Activated naive CD4-positive, alpha-beta T cell treated with Interleukin-2 at 50 U/mL for 16 hours (primary cell): ENCODE measurements at places on chromosomes 6 and 20.

DNA sequence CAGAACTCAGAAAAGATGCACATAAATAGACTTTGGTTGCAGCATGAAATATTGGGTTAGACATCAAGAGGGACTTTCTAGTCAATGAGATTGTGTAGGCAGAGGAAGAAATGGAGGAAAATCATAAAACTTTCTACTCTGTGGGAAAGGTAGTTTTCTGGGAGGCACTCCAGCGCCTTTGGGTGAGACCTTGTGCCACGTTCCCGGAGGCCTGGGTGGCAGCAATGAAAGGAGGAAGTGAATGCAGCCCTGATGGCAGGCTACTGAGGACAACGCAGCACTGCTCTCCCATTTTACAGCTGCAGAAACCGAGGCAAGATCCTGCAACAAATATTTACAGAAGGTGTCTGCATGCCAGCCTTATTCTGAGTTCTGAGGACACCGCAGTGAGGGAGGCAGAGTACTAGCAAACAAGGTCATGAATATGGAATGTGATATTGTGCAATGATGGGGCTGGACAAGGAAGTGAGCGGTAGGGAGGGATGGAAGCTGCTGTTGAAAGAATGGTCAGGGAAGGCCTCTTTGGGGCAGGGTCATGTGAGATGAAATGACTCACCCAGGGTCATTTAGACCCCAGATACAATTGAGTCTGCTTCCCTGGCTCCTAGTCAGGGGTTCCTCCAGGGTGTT lies 159.1 kb downstream of the TFAP2C start:
- DNase-seq, result no peak

- DNase-seq, result no peak
Measured at GRCh38 chr6:135906542-135906941, 55.0 kb downstream of the PDE7B start.

- DNase-seq, result no peak
Measured at GRCh38 chr6:138719011-138719635, 54.4 kb upstream of the CCDC28A start.

DNA sequence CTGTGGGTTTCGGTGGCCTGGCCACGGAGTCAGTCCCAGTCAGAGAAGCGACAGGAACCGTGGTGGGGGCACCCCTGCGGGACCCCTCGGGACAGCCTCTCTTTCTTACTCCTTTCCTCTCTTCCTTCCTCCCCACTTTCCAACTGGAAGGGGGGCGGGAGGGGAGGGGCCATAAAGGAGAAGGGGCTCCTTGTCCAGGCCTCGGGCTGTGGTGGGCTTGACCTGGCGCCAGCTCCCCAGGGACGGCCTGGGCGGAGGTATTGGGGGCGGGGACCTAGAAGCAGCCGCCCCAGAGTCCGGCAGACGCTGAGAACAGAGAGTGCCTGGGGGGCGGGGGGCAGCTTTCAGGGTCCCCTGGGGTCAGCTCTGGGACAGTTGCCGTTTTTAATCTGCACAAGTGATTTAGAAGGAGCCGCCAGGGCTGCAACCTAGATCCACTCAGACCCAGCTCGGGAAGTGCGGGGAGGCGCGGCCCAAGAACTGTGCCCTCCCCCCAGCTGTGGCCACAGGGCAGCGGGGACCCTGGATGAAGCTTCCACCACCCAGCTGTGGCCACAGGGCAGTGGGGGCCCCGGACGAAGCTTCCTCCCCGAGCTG lies 6.4 kb upstream of the ABHD16B start:
- no peak for DNase-seq

DNA sequence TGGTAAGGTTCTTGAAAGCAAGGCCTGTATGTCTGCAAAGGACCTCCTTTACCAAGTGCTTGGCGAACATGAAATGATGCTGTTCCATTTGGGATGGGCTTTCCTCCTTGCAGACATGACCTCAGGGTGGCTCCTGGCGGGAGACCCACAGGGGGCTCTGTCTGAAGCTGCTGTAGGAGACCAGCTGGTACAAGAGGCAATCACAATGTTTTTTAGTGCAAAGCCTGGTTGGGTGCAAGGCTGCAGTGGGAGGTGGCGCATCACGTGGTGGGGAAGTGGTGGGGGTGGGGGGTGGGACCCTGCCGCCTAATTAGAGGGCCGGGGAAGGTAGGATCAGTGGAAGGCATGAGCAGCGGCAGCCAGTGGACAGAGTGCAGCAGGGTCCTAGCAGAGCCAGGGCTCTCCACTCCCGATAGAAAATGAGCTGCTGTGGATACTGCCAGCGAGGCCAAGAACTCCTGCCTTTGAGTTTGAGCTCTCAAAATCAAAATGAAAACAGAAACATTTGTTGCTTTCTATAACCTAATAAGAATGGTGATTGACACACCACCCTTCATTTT lies 9.1 kb upstream of the ARMC2 start:
- no peak for DNase-seq

- no peak for DNase-seq
Measured at GRCh38 chr20:924639-925038, 8.5 kb upstream of the ANGPT4 start.

- no peak for DNase-seq
Measured at GRCh38 chr6:34147906-34148630, 2.2 kb upstream of the GRM4 start.

DNA sequence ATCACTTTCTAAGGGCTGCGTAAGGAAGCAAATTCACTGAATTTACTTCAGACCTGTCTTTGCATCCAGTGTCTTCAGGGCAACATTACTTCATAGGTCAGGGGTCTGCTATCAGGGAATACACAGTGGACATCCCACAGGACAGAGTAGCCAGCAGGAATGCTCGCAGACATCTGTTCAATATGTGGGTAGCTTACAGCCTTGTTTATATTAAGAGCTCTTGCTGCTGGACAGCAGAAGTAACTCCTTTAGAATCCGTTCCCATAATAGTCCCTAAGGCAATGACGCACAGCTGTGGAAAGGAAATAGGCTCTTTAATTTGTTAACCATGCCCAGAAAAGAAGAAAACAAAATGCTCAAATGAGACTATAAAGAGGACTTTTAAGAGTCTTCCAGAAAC lies 198.7 kb downstream of the MOXD1 start:
- DNase-seq, result no peak

DNA sequence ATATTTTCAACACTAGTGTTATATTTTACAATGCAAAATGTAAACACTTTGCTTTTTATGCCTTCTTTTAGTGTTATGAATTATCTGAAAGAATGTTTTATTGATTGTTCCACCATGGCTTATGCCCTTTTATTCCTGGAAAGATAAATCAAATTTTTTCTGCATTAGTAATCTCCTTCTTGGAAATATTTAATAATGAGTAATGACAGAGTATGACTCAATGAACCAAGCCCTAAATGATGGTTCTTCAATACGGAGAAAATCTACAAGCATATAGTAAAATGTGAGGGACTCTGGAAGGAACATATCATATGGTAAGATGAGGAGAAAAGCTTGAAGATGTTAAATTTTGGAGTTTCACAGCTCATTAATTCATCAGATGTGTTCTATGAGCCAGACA lies 929.6 kb downstream of the C6orf118 start:
- DNase-seq, result no peak

- DNase-seq, result peak; percentile 38
Measured at GRCh38 chr6:80165143-80165542, 58.7 kb downstream of the BCKDHB start.

GRCh38 chr6:43945768-43946080 lies 175.7 kb downstream of the VEGFA start:
- no peak for DNase-seq

DNA sequence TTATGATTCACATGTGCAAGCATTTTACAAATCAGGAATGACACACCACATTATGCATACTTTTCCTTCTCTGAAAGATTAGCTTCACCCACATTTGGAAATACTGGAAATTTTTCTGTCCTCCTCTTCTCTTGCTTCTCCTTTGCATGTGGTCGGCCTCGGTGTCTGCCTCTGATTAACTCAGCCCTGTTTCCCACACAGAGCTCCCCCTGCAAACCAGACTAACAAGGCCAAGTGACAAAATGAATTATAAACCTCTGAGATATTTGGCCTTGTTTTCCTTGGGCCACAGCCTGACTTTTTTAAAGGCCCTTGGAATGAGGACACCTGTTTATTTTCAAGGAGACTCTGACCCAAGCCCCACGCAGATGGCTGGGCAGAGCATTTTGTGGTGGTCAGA lies 9.0 kb upstream of the CCN6 start:
- DNase-seq, result no peak

GRCh38 chr20:37278966-37279590 lies 10.4 kb upstream of the MANBAL start:
- no peak for DNase-seq

DNA sequence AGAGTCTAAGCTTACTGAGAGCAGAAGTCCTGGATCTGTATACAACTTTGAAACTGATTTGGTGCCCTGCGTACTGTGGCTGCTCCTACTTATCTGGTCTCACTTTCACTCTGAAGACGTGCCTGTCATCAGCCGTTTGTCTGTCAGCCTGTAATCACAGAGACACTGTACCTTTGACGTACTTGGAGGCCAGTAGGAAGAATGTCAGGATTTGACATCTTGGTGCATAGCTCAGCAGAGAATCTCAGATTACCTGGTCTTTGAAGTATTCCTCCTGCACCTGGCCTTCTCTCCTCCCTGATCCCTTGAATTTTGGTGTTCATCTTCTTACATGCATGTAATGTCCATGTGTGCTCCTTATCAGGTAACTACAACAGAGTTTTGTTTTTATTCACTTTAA lies 37.7 kb downstream of the DSE start:
- DNase-seq, result no peak

- no peak for DNase-seq
Measured at GRCh38 chr6:115360602-115361325, 699.9 kb downstream of the FRK start.

DNA sequence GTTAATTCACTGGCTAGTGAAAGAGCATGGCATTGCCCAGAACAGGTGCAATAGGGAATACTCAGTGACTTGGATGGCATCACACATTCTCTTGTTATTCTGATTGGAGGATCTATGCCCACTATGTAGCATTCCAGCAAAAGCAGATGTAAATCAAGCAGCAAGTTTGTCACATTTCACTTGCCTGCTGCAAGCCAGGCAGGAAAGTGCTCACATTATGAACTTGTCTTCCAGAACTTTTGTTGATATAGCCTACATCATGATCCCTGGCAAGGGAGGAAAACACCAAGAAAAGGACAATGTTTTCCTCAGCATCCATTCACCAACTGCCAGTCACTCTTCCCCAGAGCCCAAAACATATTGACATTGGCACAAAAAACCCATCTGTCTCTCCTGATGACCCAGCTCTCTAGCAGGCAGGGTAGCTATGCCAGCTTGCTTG lies 77.8 kb downstream of the ARHGAP18 start:
- no peak for DNase-seq

- no peak for DNase-seq
Measured at GRCh38 chr20:47773371-47773786, 11.9 kb downstream of the SULF2 start.

DNA sequence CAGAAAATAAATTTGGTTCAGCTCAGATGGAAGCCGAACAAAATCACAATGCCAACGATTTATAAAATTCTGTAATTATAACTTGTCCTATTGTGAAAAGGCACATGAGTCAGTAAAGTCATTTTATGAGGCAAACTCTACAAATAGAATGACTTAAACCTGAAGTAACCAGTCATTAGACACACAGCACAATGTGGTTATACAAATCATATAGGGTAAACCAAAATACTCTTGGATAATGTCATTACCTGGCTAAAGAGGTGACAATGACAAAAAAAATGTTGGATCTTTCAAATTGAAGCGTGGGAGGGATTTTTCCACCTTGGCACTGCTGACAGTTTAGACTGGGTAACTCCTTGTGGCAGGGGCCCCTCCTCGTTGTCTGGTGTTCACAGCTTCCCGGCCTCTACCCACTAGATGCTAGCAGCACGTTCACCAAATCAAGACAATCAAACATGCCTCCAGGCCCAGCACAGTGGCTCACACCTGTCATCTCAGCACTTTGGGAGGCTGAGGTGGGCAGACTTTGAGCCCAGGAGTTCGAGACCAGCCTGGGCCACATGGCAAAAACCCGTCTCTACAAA lies 5.0 kb downstream of the ANKRD60 start:
- no peak for DNase-seq

DNA sequence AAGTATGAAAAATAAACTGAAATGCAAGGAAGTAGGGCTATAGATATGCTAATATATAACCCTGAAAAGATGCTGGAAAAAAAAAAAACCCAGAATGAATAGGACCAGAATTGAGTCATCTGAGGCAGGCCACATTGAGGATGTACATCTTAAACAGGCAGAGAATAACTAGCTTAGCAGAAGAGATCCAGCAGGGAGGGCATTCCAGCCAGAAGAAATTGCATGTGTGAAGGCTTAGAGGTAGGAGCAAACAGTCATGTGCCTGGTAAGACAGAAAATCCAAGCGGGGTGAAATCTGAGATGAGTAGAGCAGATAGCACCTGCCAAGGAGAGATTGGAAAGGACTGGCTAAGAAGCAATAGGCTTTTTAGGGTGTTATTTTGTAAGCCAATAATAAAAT lies 2.6 kb downstream of the COL19A1 start:
- no peak for DNase-seq

- DNase-seq, result no peak
Measured at GRCh38 chr6:1310628-1311399, 1.1 kb upstream of the FOXQ1 start.

GRCh38 chr20:10540636-10541493 lies 105.8 kb downstream of the SLX4IP start:
- no peak for DNase-seq

GRCh38 chr6:13671548-13672127 lies 40.0 kb downstream of the RANBP9 start:
- DNase-seq, result no peak

DNA sequence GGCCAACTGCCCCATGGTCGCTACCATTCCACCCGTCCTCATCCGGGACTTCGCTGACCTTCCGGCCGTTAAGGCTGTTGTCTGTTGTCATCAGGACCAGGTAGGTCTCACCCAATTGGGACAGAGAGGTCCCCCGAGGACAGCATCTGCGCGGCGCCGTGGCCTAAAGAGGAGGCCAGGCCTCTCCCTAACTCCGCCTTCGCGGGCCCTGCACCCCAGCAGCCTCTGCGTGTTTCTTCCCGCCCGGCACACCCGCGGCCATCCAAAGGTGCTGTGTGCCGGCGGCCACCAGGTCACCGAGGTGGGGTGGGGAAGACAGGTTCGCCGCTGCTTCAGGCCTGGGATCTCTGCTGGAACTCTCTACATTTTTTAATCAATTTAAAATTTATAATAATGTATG lies 9.0 kb downstream of the OR2W1 start:
- DNase-seq, result no peak

DNA sequence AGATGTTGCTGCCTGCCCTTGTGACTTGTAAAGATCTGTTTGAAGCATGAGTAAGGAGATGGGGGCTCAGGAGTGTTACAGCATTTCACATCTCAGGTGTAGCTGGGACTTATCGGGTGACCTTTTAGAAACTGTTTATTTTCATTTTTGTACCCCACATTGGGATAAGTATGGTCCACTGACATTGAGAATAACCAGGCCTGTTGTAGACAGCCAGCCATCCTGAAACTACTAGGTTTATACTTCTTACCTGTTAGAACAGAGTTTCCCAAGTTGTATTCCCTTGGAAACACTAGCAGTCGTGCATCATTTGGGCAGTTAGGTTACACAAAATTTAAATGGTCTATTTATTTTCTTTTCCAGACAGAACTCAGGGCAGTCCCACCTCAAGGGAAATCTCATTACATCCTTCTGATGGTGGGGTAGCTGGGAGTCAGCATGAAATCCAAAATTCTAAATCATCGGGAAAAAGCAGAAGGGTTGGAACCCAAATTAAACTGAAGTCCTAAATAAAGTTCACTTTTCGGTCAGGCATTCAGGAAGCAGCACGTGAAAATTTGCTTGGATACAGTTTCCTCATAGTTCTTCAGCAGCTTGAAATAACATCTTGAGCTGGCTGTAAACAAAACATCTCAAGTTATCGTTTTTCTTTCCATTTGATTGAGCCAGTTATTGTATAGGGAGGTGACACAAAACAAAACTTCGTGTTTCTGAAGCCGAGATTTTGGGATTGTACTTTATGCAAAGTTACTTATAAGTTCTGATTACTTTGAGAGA lies 30.5 kb downstream of the FOXO3 start:
- no peak for DNase-seq
